Fibroblast of villous mesenchyme (primary cell): ENCODE measurements at places on chromosomes 1 and 21. TPM values are rescaled to one million over a fixed set of nuclear protein-coding genes. Genes with fewer than 3 reads are reported as not detected.
A peak's percentile ranks its signal among the peaks of the same experiment; 100 is the strongest.

TMEM269 gene
- under 0.01 TPM in 2 replicates for total RNA-seq

CDC20 gene
- total RNA-seq: 34.8 and 51.8 TPM in 2 replicates

GRCh38 chr1:231861541-231862481, 235.2 kb downstream of the DISC1 start:
- peak; percentile 58 for DNase-seq

DNA sequence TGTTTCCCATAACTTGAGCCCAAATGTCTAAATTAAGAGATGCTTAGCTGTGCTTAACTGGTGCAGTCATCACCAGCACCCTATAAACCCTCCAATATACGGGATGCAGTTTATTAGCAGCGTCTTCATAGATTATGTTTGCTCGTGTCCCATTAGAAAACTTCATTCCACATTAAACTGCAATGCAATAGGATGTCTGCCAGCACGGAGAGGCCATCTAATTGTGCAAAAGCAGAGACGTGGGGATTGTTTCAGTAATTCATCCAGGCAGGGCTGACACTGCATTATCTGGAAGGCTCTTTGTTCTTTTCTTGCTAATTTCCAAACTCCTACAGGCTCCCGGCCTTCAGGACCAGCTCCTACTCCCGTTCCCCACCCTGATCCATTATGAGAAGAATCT, 89.5 kb downstream of the CSMD2 start:
- no peak for DNase-seq
